ENCODE measurements at places on chromosomes 12 and 14. TPM values are rescaled to one million over a fixed set of nuclear protein-coding genes. Genes with fewer than 3 reads are reported as not detected.

METTL25 gene
- total RNA-seq, result 9.6 TPM

HIP1R gene
- 111 TPM for total RNA-seq

HCAR3 gene
- total RNA-seq, result not detected

TMEM52B gene
- total RNA-seq, result 0.26 TPM

LMBR1L gene
- total RNA-seq, result 40.7 TPM

GRCh38 chr12:94458877-94459727 lies 565 bp downstream of the CEP83 start:
- no peaks in the 10 kb centered on the region for H3K27me3 ChIP-seq
- peak; percentile 2 for DNase-seq
- peak overlapping the region; percentile 91 for H3K27ac ChIP-seq
- H3K36me3 ChIP-seq, result no peaks in the 10 kb centered on the region

DNA sequence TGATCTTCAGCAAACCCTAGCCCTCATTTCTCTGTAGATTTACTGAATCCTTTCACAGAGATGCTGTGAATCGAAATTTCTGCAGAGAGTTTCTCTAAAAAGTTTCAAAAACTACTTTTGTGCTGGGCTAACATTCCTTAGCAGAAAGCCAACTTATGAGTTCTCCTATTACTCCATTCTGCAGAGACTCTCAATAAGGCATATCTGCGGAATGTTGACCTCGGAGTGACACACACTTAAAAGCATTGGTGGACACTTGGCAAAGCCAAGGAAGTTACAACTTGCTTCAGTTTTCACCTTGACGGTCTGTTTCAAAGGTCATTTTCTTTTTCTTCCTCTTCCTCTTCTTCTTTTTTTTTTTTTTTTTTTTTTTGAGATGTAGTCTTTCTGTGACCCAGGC lies 75.8 kb downstream of the WIF1 start:
- H3K27me3 ChIP-seq, result no peaks in the 10 kb centered on the region
- H3K4me3 ChIP-seq, result no peak overlapping the region
- no peak for DNase-seq
- no peaks in the 10 kb centered on the region for H3K4me1 ChIP-seq
- no peak overlapping the region for H3K27ac ChIP-seq

- DNase-seq, result no peak
- H3K4me1 ChIP-seq, result no peaks in the 10 kb centered on the region
- H3K27ac ChIP-seq, result no peak overlapping the region
Observed at GRCh38 chr12:94012071-94012470, 136.3 kb upstream of the PLXNC1 start.

GRCh38 chr12:75725521-75726111 lies 214.2 kb upstream of the KRR1 start:
- no peak overlapping the region for H3K4me3 ChIP-seq
- no peaks in the 10 kb centered on the region for H3K27me3 ChIP-seq
- no peaks in the 10 kb centered on the region for H3K36me3 ChIP-seq
- DNase-seq, result no peak
- H3K4me1 ChIP-seq, result peaks cover 25% of the 10 kb centered on the region

GRCh38 chr12:53960187-53961024 lies 5.7 kb downstream of the HOXC12 start:
- DNase-seq, result no peak
- H3K4me1 ChIP-seq, result peaks cover 14% of the 10 kb centered on the region
- no peak overlapping the region for H3K4me3 ChIP-seq

DNA sequence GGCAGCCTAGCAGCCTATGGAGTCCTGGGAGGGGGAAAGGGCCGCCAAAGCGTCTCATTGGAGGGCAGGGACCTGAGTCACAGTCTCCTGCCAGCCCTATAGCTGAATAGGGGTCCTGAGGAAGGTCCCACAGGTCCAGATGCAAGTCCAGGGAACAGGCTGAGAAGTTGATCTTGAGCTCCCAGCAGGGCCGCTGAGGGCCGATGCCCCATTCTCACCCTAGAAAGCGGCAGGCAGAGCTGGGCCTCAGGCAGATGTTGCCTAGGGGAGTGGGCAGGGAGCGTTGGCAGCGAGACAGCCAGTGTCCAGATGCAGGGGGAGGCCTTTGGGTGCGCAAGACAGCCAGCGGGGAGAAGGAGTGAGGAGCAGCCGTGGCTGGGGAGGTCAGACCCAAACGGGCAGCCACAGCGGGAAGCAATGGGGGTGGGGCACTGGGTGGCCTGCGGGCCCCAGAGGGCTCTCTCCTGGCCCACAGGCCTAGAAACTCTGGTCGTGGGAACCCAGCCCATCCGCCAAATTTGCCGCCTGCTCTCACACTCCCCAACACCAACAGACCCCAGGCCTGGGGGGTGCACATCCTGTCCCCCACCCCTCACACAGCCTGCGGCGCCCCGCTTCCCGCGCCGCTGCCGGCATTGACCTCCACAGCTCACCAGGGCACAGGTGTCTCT lies 1.1 kb downstream of the HDAC7 start:
- DNase-seq, result peak; percentile 40
- peaks cover 53% of the 10 kb centered on the region for H3K4me1 ChIP-seq
- H3K27me3 ChIP-seq, result no peaks in the 10 kb centered on the region
- peak overlapping the region; percentile 21 for H3K4me3 ChIP-seq
- H3K36me3 ChIP-seq, result no peaks in the 10 kb centered on the region
- peak overlapping the region; percentile 94 for H3K27ac ChIP-seq

DNA sequence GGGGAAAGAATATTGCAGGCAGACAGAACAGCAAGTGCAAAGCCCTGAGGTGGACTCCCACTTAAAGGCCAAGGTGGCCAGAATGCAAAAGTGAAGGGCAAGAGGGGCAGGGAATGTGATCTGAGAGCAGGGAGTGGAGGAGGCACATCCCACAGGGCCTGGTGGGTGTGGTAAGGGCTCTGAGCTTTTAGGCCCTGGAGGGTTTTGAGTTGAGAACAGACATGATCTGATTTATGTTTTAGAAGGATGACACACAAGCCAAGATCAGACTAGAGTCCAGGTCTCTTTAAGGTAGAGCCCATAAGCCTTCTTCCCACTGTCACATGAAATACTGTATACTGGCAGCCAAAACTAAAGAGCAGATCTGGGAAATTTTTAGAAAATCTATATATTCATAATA lies 162.5 kb downstream of the SLC38A4 start:
- no peak overlapping the region for H3K4me3 ChIP-seq
- H3K27me3 ChIP-seq, result no peaks in the 10 kb centered on the region
- H3K27ac ChIP-seq, result no peak overlapping the region
- no peaks in the 10 kb centered on the region for H3K36me3 ChIP-seq
- DNase-seq, result no peak

- no peaks in the 10 kb centered on the region for H3K4me1 ChIP-seq
- no peak overlapping the region for H3K4me3 ChIP-seq
- no peaks in the 10 kb centered on the region for H3K36me3 ChIP-seq
- DNase-seq, result no peak
Observed at GRCh38 chr12:7656121-7656520, 9.6 kb downstream of the APOBEC1 start.

- no peak for DNase-seq
- no peak overlapping the region for H3K27ac ChIP-seq
- H3K36me3 ChIP-seq, result no peaks in the 10 kb centered on the region
- H3K27me3 ChIP-seq, result peaks cover 50% of the 10 kb centered on the region
- H3K4me1 ChIP-seq, result peaks cover 35% of the 10 kb centered on the region
- no peak overlapping the region for H3K4me3 ChIP-seq
Observed at GRCh38 chr14:60514378-60514740, 5.4 kb downstream of the SIX6 start.

All from body of pancreas (tissue), 4 donors.